ENCODE measurements at places on chromosomes 11 and 22.

GRCh38 chr11:72305891-72306585, 62.1 kb upstream of the PHOX2A start:
- DNase-seq, result no peak

DNA sequence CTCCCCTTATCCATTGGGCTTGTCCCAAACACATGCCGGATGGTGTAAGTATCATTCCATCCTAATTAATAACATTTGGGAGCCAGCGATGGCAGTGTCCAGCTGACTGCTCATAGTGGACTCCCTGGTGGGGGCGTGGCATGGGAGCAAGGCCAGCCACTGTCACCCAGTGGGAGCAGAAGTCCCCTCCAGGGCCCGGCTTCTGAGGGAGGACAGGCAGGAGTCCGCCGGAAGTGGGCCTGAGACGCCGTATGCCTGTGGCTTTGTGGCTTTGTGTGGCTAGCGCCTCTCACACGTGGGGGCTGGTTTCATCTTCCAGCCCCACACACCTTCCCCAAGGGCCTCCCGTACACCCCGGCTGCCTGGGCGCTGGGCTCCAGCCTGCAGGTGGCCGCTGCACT, 124.5 kb downstream of the KCNQ1 start:
- no peak for DNase-seq

GRCh38 chr11:93775289-93775688, 8.8 kb upstream of the MED17 start:
- no peak for DNase-seq

GRCh38 chr11:61133956-61134662, 27.1 kb downstream of the VPS37C start:
- DNase-seq, result no peak

DNA sequence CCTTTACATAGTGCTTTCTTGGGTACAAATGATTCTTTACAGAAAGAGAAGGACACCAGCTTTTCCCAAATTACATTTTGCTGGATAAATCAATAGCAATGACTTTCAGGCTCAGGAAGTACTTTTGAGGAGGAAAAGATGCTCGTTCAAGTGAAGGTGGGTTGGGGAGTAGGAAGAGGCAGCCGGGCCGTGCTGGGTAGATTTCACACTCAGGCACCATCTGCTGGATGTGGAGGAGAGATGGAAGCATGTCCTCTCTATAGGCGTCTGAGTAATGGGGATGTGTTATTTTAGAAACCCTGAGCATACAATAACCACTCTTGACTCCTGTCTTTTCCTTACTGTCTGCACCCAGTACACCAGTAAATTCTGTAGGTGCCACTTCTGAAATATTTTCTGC, 152.3 kb upstream of the LARGE1 start:
- DNase-seq, result no peak

DNA sequence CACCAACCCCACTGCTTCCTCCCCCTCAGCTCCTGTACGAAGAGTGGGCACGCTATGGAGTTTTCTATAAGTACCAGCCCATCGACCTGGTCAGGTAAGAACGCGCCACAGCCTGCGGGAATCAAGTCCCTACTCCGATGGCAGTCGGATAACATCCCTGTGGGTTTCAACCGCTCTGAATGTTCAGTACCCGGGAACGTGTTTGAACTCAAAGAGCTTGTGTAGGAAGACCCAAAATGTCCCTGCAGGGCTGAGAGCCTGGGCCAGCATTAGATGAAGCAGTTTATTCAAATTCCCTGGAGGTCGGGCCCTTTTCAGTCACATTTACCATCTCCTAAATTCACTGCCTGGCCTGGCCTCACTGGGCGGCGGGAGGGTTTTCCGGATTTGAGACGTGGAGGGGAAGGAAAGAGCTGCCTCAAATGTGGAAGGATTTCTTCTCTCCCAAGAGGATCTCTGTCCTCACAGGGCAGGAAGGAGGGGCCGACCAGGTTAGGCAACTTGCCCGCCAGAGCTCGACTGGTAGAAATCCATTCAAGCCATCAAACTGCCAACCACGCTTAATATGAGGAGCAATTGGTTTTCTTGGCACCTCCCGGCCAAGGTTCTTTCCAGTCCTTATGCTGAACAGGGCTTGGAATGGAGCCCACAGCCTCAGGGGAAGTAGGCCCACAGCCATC, 46.3 kb downstream of the ANO1 start:
- no peak for DNase-seq

GRCh38 chr22:48316257-48317250, 1511.1 kb downstream of the BRD1 start:
- DNase-seq, result no peak

DNA sequence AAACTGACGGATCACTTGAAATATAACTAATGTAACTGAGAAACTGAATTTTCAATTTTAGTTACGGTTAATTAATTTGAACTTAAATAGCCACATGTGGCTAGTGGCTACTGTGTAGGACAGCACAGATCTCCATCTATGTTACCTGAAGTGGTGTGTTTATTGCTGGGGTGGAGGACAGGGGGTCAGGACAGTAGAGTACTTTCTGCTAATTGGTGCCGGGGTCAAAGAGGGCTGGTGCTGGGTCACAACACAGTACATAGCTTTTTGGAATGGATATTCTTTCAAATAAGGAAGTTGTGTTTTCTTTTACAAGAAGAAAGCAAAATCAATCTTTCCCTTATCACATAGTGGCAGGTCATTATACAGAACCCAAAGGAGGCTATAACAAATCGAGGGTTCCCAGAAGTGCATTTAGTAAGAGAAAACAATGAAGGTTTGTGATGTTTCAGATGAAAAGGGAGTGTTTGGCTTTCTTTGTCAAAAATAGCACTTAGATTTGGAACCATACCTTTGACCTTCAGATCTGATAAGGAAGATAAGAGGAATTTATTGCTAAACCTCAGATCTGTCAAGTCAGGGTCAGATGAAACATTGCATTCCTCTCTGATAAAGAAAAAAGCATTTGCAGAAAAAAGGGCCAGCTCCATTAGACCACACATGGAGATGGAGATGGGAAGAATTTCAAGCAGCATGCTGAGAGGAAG, 384.5 kb downstream of the AASDHPPT start:
- DNase-seq, result no peak

DNA sequence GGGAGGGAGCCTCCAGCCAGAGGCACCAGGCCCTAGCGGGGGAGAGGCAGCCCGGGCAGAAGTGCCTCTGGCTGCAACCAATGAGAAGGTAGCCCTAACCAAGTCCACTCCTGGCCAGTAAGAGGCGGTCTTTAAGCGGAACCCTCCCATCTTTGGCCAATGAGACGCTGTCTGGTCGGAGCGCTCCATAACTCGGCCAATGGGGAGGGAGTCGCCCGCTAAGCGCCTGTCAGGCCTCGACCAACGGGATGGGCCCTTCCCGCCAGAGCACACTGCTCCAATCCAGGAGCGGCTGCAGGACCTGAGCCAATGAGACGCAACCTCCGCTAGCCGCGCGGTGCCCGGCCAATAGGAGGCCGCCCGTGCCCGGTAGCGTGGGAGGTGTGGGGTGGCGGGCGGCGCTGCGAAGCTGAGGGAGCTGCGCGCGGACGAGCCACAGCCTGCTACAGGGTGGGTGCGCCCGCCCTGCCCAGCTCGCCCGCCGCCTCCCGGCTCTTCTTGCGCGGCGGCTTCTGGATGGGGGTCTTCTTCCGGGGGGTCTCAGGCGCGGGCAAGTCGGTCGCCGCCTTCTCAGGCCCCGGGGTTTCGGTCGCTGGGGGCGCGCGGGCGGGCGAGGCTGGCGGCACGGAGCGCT, 12.6 kb downstream of the SCARF2 start:
- DNase-seq, result no peak

- no peak for DNase-seq
Measured at GRCh38 chr11:76730887-76731565, 52.1 kb upstream of the TSKU start.

DNA sequence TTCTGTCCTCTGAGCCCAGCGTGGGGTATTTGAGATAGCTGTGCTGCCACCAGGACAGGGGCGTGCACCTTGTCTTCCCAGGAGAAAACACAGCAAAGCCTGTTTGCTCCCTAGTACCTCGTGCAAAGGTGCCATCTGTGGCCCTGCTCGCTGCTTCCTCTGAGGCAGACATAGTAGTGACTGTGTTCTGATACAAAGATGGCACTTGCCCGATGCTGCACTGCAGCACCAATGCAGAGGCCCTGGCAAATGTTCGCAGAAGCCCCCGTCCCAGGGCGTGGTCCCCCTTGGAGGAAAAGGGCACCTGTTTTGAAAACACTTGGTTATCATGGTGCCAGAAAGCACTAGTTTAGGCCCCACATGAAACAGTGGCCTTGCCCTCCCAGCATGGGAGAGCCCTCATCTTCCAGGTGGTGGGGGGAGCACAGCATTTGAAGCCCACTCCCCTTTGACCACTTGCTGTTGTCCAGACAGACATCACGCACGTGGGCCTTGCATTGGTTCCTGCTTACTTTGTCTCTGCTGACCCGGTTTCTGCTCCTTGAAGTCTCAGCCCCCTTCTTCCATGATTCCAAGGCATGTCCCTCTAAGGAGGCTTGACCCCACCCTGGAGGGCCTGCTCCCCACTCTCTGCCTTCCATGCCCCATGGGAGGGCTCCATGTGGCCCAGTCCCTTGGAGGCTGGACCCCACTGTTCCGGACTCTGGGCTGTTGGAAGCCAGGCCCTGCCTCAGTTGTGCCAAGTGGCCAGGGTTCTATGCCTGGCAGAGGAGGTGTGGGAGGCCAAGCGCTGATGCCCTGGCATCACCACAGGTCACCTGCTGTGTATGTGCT, 109.4 kb downstream of the KCNQ1OT1 start:
- no peak for DNase-seq

GRCh38 chr11:4019891-4020290, 74.7 kb upstream of the RRM1 start:
- no peak for DNase-seq

Measured in T-helper 2 cell treated with Interferon-gamma antibody and Interleukin-4, amounts not matched to agents 5 μg/mL and 100 μg/mL, for 36 hours (primary cell).